CD4-positive, alpha-beta T cell treated with Interleukin-15 for 1 hour (primary cell): ENCODE measurements at places on chromosomes 11 and 22.

DNA sequence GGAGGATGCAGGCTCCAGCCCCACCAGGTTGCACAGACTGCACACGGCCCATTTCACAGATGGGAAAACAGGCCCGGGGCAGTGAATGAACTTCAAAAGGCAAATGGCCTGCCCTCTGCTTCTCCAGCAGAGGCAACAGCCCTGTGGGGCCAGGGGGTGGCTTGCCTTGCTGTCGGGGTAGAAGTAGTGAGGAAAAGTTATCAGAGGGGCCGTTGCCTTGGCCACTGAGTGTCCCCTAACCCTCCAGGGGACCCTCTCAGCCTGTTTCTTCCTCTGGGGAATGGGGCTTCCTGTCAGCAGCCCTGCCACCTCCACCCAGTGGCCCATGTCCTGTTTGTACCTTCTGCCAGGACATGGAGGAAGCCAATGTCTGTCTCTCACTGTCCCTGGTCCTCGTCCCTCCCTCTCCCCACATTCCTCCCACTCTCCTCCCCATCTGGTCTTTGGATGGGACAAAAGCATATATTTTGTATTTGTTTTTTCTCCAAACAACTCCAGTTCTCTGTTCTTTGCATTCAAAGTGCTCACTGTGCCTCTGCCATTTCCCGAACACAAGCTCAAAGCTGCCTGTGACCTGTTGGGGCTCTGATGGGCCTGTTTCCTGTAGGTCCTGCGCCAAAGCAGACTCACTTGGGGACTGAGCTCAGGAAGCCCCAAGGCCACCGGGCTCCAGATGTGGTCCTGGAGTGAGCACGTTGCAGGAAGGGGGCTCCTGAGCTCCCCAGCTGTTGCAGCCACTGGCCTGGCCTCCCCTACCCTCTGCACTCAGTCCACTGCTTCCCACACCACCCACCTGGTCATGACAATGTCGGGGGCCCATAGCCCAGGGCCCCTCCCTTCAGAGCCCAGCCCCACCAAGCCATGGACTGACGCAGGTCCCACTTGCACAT is 9.5 kb downstream of the MAP4K2 start:
- DNase-seq = no peak

DNA sequence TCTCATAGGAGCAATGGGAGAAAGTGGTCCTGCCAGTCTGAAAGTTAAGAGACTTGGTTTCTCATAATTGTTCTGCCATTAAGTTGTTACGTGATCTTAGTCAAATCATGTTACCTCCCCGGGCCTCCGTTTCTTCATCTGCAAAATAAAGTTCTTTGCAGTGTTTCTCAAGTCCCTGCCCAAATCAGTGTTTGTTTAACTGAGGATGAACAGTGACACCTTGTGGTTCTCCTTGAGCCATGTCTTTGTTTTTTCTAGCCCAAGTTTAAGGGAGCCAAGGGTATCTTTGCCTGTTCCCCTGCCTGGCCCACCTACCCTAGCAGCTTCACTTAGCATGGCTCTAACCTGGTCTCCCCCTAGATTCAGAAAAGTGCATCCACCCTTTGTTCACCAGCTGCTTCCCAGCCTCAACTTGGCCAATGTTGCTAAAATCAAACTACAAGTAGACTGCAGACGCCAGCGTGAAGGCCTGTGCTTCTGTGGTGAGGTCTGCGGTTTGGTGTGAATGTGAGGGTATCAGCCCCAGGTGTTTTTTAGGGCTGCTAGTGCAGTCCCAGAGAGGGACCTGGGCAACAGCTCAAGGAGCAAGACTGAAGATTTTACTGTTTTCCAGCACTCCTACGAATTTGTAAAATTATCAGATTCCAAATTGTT is 35.5 kb downstream of the FZD4 start:
- no peak for DNase-seq

DNA sequence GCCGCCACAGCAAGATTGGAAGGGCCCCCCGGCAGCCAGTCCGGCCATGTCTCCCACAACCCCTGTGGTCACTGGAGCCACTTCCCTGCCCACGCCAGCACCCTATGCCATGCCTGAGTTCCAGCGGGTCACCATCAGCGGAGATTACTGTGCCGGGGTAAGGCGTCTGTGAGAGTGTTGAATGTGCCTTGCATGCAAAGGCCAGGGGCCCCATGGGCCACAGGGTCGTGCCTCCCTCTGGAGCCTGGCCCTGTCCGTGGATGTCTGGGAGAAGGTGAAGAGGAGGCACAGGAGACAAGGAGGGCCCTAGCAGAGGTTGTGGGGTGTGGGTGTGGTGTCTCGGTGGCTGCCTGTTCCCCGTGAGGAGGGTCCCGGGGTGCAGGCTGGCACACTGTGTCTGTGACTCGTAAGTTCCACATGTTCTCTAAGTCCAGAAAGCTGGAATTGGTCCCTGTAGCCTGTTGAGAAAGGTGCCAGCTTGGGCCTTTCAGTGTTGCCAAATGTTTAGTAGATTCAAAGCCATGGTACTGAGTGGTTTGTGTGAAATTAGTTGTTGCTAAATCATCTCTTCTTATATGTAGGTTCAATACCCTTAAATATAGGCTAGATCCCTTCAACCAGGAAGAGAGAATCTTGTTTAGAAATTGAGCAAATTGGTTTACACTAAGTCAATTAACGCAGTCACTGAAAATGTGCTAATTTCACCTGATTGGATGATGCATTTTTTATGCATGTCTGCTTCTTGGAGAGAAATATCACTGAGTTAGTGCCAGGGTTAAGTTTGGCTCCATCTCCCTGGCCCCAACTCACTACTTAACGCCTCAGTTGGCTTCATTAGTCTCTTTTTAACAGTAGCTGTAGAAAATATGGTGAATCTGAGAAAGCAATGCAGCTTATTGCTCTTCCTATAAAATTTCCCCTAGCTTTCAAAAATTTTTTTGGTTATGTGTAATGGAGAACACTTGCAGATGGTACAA is 23.8 kb downstream of the AMPD3 start:
- no peak for DNase-seq

DNA sequence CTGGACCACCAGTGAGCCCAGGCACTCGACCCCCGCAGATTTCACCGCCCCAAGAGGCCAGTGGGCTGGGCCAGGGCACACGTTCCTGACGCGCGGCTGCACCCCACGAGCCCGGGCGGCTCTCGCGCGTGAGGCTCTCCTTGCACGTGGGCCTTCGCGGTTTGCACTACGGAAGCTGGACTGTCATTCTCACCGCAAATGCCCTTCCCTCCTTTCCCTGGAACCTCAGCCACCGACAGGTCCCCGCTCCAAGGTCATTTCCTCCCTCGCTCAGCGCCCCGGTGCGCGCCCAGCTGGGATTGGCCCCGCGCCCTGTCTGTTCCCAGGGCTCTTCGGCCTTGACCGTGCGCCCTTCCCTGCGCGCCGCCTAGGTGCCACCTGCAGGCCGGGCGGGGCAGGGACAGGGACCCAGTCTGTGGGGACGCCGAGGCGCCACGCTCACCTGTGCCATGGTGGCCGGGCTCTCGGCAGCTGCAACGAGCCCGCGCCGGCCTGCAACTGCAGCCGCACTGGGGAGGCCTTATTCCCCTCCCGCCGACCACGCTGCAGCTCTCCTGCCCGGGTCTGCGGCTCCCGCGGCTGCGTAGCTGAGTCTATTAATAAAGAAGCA is 2.1 kb upstream of the CPT1A start:
- peak; percentile 70 for DNase-seq

DNA sequence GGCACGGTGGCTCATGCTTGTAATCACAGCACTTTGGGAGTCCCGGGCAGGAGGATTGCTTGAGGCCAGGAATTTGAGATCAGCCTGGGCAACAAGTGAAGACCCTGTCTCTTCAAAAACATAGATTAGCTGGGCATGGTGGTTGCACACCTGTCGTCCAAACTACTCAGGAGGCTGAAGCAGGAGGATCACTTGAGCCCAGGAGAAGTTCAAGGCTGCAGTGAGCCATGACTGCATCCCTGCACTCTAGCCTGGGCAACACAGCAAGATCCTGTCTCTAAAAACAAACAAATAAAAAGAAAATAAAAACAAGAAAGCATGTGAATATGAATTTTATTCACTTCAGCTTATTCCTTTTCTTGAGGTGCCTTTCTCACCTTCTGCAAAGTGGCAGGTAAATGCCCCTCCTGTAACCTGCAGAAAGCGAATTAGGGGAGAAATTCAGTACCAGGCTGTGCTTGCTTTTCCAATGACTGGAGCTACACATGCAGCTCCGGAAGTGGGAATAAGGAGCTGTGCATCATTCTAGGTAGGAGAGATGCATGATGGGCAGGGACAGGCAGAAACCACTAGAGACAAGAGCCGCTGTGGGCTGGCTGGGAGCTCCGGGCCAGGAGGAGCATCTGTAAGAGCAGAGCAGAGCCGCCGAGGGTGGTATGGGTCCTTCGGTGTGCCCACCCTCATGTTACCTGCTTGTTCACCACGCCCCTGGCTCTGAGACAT is 14.7 kb upstream of the KCTD17 start:
- DNase-seq = no peak

DNA sequence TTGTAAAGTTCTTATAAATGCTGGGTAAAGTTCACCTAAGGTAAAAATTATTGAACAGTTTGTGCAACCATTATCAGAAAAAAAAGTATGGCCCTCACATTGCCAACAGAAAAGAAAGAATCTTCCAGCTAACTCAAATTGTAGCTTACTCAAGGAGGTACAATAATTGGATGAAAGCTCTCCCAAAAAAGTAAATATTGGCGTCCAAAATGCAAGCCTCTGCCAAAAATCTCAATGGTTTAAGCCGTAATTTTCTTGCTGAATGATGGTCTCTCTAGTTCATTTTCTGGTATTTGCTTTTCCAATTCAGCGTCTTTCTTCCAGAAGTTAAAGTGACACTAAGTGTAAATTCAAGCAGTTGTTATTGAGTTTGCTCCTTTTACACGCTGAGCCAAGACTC is 727.3 kb downstream of the LRRC4C start:
- DNase-seq = no peak

- no peak for DNase-seq
These were observed 1.8 kb upstream of the AMPD3 start for GRCh38 chr11:10453261-10453660.

DNA sequence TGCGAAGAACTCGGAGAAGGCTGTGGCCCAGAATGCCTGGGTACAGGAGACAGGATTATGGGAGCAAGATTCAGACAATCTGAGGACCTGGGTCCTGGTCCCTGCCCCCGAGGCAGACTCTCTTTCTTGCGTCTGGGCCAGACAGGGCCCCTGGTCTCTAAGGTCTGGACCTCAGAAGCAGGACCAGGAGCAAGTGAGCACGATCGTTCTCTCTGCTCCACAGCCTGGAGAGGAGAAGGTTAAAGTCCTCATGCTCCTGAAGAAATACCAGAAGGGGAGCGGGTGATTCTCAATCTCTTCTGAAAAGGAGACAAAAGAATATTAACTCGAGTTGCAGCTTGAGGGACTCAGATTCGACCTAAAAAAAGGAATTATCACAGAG is 349.9 kb downstream of the CADM1 start:
- DNase-seq = no peak
